ENCODE measurements at places on chromosomes 16 and 17.
A peak's percentile ranks its signal among the peaks of the same experiment; 100 is the strongest.

DNA sequence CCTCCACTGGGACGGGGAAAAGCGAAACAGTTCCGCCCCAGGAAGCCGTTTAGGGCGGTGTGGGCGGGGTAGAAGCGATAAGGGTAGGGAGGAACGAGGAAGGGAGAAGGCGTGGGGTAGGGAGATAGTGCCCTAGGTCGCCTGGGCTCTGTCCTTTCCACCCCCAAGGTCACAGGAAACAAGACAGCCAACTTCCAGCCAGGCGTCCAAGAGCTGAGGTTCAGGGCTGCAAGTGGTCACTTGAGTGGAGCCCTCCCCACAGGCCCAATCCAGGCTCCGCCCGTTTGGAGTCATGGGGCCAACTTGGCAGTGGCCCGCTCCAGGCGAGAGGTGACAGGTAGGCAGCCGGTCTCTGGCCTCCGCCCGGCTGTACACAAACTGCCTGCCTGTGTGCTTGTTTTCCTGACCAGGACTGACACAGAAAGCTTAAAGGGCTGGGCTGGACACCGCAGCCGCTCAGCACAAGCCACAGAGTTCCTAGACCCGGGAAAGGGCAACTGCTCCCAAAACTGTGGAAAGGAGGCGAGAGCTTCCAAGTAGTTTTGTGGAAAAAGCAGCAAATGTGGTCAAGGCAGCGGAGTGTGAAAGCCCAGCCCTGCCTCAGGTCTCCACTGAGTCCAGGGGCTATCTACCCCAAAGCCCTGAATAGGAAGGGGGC, at the start of gene RILP:
RILP (minus strand) TSS at position 23 of the 658 bp plus-strand sequence. CDS start 62 bp downstream, outside the sequence.
- no peak for DNase-seq

GRCh38 chr17:21132428-21132827, 5.7 kb downstream of the DHRS7B start:
- no peak for DNase-seq

DNA sequence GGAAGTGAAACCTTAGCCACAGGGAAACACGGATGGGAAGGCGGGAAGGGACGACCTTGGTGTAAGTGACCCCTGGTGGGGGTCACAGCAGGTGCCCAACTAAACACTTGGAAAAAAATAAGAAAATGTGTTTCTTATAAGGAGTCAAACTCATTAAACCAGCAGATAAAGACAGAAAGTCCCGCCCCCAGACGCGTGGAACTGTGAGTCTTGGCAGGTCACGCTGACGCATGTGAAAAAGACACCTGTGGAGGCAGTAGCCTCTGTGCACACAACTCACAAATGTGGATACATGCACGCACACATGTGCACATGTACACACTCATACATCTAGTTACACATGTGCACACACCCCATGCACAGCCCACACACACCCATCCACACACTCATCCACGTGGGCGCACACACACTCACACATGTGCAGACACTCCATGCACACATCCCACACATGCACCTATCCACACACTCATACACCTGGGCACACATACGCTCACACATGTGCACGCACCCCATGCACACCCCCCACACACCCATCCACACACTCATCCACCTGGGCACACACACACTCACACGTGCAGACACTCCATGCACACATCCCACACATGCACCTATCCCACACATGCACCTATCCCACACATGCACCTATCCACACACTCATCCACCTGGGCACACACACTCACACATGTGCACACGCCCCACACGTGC, 432.4 kb downstream of the SOX9 start:
- DNase-seq, result no peak

GRCh38 chr16:89178453-89179147, 7.1 kb downstream of the CDH15 start:
- DNase-seq, result no peak

DNA sequence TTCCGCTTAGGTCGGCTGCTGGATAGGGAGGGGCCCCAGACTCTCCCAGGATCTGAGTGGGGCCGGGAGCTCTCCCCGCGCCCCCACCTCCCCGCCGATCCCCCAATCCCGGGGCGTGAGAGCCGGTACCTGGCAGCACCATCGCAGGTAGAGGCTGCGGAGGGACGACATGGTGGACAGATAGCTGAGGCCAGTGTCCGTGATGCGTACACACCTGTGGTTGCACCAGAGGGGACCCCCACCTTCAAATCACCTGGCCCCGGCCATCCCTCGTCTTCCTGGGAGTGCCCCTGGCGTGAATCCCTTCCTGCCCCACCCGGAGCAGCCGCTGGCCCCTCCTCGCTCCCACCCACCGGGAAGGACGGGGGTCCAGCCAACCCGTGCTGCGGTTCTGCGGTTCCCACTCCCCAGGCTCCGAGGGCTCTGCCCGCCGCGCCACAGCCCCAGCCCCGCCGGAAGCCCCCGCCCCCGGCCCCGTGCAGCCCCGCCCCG, 4.7 kb upstream of the WDR24 start:
- DNase-seq, result no peak

DNA sequence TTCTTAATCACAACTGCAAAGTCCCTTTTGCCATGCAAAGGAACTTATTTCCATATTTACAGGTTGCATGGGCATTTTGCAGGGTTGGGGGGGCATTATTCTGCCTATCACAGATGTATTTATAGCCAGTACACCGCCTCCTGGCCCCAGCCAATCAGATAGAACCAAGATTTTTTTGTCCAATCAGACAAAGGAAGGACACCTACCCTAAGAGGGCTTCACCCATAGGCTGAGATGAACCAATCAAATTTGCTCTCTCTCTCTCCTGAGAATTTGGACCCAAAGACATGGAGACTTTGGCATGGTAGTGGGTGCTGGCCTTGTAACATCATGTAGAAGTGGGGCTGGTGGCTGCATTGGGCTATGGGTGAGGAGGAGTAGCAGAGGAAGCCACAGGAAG, 3.9 kb upstream of the KCNG4 start:
- no peak for DNase-seq

DNA sequence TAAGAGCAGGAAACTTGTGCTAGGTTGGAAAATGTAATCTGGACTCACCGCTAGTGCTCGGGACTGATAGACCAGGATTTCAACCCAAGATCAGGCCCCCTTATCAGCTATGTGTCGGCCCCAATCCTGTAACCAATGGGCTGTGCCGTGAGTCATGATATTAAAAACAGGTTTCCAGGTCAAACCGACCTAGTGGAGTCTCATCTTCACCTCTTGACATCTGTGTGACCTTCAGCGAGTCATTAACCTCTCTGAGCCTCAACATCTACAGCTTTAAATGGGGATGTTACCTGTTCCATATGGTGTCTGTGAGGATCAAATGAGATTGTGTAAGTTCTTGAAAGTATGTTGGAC, 512 bp downstream of the PMM2 start:
- peak; percentile 24 for DNase-seq

GRCh38 chr17:489758-490329, 137.2 kb upstream of the RPH3AL start:
- no peak for DNase-seq

- DNase-seq, result peak; percentile 67
Measured at GRCh38 chr16:11796227-11797165, 562 bp downstream of the ZC3H7A start.

DNA sequence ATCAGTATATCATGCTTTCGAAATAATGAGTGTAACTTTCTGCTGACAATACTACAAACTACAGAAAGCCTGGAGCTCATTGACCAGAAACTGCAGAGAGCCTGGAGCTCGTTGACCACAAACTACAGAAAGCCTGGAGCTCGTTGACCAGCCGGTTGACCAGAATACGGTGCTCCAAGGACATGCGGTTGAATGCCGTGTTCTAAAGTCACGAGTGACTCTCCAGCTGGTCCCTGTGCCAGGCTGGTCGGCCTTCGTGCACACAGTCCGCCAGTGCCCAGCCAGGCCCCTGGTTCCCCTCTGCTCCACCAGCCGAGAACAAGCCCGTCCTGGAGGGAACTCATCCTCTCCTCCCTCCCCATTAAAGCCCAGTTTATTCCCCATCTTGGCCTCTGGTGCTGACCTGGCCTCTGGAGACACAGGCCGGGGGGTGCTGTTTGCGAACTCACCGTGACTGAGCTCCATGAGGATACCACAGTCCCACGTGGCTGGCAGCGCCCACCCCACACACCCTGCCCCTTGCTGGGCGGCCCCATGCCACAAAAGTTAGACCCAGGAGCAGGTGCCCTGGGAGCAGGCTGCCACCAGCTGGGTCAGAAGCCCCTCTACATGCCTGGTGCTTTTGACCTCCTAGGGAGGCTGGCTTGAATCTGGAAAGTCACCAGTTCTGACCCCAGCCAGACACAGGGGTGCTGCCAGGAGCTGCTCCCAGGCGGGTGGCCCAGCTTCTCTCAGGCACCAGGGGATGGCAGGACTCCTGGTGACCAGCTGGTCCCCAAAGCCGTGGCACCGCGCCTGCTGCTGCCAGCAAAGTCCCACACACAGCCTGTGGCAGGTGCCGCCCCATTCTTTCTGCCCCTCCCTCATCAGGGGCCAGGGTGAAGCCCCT, 15.5 kb upstream of the CDH15 start:
- no peak for DNase-seq

- no peak for DNase-seq
Measured at GRCh38 chr17:76359375-76359774, 5.7 kb upstream of the PRPSAP1 start.

DNA sequence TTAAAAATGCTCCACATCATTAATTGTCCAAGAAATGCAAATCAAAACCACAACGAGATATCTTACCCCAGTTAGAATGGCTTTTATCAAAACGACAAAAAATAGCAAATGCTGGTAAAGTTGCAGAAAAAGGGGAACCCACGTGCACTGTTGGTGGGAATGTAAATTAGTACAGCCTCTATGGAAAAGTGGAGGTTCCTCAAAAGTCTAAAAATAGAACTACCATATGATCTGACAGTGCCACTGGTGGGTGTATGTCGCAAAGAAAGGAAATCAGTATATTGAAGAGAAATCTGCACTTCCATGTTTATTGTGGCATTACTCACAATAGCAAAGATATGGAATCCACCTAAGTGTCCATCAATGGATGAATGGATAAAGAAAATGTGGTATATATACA, 38.2 kb upstream of the ZFHX3 start:
- DNase-seq, result no peak

DNA sequence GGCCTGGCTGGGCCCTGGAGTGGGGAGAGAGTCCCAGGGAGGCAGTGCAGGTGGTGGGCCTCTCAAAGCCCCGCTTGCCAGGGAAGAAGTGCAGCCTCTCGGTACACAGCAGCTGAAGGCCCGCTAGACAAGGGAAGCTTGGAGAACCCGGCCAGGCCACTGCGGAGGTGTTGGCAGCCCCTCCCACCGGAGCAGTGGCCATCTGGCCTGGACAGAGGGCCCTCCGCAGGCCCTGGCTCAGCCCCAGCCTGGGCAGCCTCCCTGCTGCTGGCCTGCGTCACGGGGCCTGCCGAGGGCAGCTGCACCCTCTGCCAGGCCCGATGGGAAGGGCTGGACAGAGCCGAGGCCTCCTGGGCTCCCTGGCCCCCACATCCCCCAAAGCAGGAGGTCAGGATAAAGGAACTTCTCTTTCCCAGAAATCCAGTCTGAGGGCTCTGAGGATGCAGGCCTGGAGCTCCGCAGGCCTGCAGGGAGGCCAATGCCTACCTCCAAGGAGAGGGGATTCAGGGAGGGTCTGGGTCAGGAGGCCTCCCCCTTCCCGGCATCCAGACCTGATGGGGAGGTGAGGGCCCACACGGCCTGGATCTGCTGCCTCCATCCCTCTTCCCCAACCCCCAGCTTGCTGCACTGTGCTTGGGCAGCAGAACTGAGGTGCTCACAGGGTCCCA, 4.3 kb downstream of the SPPL2C start:
- no peak for DNase-seq

GRCh38 chr17:46157443-46158062, 35.7 kb downstream of the KANSL1 start:
- DNase-seq, result peak; percentile 33

DNA sequence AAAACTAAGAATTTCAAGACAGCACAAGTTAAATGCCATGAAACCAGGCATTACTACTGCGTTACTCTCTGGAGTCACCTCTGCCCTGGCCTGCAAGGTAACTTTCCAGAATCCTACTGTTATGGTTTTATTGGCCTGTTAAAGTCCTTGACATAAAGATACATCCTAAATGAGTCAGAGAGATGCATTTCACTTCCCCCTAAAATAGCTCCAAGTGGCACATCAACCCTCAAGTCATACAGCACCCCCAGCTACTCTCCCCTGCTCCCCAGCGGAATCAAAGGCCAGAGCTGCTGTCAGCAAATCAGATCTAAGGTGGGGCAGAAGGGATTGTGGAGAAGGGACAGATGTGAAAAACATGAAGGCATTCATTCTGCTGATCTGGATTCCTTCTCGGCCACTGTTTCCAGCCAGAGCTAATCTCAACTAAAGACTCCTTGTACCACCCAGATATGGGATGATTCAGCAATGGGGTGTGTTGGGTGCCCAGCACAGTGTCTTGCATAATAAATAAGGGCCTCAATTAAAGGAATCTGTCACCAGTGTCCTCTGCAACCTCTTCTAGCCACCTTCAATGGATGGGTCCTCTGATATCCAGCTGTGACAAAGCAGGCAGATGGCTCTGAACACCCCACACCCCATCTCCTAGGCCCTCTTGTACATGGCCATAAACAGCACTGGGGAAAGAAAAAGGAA, 8.5 kb upstream of the CCL1 start:
- DNase-seq, result no peak

DNA sequence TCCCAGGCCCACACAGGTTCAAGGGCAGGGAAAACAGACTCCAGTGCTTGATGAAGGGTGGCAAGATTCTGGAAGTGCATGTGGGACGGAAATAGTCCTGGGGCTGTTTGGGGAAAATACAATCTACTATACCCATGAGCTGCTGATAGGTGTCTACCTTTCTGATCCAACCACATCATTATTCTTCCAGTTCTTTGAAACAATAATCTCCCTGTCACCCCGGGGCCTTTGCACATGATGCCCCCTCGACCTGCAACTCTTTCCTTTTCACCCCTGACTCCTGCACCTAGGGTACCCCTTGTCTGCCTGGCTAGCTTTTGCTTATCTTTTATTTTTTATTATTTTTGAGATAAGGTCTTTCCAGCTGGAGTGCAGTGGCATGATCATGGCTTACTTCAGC, 45.0 kb downstream of the LDHD start:
- no peak for DNase-seq

GRCh38 chr16:14378131-14378551, 251.9 kb downstream of the PARN start:
- DNase-seq, result peak; percentile 25

- DNase-seq, result no peak
Measured at GRCh38 chr17:34265711-34266110, 4.3 kb upstream of the CCL7 start.

DNA sequence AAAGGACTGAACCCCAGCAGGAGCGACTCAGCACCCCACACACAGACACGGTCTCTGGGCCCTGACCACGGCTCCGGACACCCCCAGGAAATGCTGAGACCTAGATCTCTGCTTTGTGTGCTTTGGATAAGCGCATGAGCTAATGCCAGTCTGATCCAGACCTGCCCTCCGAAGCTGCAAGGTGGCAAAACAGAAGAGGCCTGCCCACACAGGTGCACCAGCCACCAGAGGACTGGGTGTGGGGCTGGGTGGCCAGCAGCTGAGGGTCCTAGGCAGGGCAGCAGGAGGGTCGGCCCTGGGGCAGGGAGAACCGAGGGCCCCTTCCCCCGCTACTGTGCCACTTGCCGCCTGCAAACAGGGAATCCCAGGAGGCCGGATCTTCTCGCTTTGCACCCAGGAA, 30.7 kb upstream of the EIF1 start:
- no peak for DNase-seq

- no peak for DNase-seq
Measured at GRCh38 chr17:82095777-82096708, 2.0 kb downstream of the FASN start.

GRCh38 chr16:28105954-28106353, 42.4 kb upstream of the GSG1L start:
- no peak for DNase-seq
